Aorta (tissue), 5 donors: ENCODE measurements at places on chromosomes 7 and 10. TPM values are rescaled to one million over a fixed set of nuclear protein-coding genes. Genes with fewer than 3 reads are reported as not detected.

DNA sequence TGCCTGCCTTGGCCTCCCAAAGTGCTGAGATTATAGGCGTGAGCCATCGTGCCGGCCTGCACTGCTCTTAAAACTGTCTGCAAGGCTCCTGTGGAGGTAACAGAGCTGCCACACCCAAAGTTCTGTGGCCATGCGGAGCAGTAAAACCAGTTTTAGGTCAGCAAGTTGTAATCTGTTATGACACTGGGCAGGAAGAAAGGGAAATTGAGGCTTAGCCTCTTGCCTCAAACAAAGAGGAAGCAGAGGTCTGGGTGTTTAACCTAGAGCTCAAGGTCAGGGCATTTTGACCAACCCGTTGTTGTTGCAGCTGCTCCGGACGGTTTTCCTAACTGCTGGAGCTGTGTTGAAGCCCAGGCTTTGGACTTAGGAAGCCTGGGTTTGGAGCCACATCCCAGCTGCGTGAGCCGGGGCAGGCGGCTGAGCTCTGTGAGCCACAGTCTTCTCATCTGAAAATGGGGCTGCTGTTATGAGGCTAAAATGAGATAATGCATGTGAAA lies 7.4 kb upstream of the RRP12 start:
- no peaks in the 10 kb centered on the region for H3K36me3 ChIP-seq
- H3K27ac ChIP-seq = no peak overlapping the region
- no peaks in the 10 kb centered on the region for H3K4me1 ChIP-seq
- H3K27me3 ChIP-seq = no peaks in the 10 kb centered on the region

Gene TFPI2
- 5.8 TPM for total RNA-seq

GRCh38 chr7:122467661-122468449 lies 163.3 kb upstream of the FEZF1 start:
- no peaks in the 10 kb centered on the region for H3K36me3 ChIP-seq
- no peak overlapping the region for H3K27ac ChIP-seq
- no peak for DNase-seq
- no peak overlapping the region for H3K4me3 ChIP-seq
- H3K27me3 ChIP-seq = no peaks in the 10 kb centered on the region

GRCh38 chr10:104339469-104340110 lies 1.3 kb upstream of the ITPRIP start:
- no peak for DNase-seq
- no peaks in the 10 kb centered on the region for H3K36me3 ChIP-seq
- H3K4me1 ChIP-seq = no peaks in the 10 kb centered on the region

Gene OPN1SW
- total RNA-seq = not detected
